Stimulated activated naive CD8-positive, alpha-beta T cell treated with anti-CD3 and anti-CD28 coated beads, Interleukin-15, amount 100 ng/mL, for 72 hours (primary cell): ENCODE measurements at places on chromosomes 13 and 19.

DNA sequence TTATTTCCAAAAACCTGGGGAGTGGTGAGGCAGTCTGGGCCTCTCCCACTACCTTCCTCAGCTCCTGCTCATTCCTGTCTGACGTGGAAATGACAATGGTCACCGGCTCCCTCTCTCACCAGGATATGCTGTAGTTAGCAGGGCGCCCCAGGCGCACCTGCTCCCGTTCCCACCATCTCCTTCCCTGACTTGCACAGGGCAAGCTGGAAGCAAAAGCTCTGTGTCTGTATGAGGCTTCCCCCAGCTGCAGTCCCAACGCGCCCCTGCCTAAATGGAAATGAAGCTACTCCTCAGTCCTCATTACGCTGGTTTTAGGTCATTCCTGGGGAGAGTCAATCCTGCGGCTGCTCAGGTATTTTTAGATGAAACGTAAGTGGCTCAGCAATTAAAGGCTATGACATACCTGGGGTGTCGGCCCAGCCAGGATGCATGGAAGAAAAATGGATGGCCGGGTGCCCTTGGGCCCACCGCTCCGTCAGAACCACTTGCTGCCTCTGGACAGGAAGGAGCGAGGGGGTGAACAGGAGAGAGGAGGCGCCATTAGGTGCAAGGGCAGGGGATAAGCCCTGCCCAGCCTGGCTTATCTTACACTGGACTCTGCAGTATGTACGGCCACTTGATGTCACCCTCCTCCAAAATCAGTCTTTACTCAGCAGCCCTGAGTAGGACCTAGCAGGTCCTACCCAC is 32.4 kb downstream of the DHRS12 start:
- DNase-seq, result no peak

GRCh38 chr13:33845572-33846302 is 27.8 kb downstream of the RFC3 start:
- no peak for DNase-seq

DNA sequence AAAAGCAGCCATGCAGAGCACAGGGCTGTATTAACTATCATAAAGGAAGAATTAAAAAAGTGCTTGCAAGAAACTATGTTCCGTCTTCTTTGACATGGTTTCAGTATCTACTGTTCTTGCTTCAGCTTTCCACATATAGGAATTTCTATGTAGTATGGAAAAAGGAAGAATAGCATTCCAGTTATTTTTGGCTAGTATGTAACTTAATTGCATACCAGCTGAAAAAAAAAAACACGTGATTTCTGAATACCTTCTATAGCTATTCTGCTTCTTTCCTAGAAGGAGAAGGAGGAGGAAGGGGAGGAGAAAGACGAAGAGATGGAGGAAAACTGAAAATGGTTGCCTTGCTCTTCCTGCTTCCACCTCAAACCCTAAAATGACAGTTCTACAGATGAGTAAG is 619.0 kb downstream of the KCTD12 start:
- DNase-seq, result no peak

DNA sequence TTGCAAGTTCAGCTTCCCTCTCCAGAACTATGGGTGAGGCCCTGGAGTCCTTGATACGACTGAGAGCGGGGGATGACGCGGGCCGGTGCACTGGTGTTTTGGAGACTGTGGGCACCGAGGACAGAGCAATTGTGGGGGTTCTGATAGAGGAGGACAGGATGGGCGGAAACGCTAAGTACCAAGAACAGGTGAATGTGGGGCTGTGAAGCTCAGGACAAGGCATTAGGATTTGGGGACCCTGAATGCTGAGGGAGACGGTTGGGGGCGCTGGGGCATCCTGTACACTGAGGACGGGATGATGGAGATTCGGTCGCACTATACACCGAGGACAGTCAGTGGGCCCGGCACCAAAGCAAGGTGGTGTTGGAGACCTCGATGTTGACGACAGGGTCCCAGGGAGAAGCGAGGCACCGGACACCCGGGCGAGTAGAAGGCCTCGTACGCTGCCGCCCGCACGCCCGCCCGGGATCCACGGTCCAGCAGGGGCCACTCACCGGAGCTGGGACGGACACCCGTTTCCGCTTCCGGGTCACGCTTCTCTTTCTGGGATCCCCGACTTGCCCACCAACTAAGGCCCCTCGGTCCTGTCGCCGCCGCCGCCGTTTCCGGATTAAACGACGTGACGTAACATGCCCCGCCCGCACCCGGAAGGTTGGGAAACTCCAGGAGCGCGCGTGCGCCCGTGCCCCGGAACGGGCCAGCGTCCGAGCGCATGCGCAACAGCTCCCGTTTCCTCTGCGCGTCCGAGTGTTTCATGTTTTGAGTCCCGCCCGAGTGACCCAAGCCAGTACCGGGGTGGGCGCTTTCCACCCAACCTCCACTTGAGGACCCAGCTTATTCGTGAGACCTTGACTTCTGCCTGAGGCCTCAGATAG is at the start of gene CHMP2A:
Gene CHMP2A (minus strand): TSS at position 612 of the 875 bp plus-strand sequence. CDS start 893 bp downstream, outside the sequence.
- peak; percentile 99 for DNase-seq

DNA sequence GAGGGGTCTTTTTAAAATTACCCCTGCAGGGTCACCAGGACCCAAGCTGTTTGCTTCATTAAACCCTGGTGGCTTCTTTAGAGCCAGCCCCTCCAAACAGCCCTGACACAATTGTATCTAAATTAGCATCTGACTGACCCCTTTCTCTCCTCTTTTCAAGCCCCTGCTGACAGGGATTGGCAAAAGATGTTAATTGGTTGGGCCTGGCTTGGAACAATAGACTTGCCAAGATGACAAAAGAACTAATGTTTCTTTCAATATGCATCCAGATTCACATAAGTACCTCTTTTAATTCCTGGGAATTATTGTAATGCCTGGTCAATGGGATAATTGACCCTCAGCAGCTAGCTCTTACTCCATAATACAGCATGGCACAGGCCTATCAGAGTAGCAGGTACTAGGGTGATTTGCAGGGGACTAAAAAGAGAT is 140.8 kb downstream of the SHISA2 start:
- DNase-seq, result no peak

DNA sequence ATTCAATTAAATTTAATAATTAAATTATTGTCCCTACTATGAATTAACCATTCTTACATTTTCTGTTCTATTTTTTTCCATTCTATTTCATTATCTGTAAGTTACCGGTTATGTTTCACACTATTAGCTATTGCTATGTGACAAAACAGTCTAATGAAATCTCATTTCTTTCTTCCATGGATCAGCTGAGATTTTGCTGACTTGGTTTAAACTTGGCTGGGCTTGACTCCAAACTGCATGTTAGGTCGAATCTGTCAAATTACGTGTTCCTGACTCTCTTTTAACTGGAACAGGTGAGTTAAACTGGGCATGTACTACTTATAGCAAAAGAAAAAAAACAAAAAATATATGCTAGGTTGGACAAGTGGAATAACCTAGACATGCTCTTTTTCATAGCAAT is 1464.4 kb downstream of the OLFM4 start:
- no peak for DNase-seq

GRCh38 chr13:92727118-92727517 is 499.5 kb upstream of the GPC6 start:
- no peak for DNase-seq

GRCh38 chr13:111663953-111664421 is 343.5 kb downstream of the TEX29 start:
- no peak for DNase-seq

GRCh38 chr13:113364901-113365582 is 1.1 kb upstream of the GRTP1 start:
- DNase-seq, result no peak

DNA sequence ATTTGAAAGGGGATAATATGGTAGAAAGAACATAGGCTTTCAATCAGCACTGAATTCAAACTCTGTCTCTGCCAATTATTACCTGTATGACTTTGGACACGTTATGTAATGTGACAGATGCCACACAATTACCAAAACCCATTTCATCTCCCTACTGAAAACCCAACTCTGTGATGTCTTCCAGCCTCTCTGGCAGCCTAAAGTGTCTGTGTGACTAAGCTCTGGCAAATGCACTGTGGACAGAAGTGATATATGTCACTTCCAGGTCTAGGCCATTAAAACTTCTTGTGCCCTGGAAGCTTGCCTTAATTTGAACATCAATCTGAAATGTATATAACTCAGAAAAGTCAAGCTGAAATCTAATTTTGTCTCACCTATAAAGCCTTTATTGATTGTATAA is 552.0 kb downstream of the RFC3 start:
- DNase-seq, result no peak

DNA sequence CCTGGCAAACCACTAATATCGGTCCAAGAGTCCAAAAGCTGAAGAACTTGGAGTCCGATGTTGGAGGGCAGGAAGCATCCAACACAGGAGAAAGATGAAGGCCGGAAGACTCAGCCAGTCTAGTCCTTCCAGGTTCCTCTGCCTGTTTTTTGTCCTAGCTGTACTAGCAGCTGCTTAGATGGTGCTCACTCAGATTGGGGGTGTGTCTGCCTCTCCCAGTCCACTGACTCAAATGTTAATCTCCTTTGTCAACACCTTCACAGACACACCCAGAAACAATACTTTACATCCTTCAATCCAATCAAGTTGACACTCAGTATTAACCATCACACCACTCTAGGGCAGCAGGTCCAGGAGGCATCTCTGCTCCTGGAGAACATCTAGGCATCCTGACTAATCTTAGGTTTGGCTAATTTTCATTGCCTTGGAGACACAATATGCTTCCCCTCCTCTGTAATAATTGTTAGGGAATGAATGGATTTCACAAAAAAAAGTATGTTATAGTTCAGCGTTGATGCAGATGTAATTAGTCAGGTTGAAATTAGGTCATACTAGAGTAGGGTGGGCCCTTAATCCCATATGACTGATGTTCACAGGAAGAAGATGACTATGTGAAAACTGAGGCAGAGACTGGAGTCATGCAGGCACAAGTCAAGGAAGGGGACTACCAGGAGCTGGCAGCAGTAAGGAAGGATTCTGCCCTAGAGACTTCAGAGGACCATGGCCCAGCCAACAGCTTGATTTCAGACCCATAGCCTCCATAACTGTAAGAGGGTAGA is 183.4 kb downstream of the RBM26 start:
- DNase-seq, result no peak

DNA sequence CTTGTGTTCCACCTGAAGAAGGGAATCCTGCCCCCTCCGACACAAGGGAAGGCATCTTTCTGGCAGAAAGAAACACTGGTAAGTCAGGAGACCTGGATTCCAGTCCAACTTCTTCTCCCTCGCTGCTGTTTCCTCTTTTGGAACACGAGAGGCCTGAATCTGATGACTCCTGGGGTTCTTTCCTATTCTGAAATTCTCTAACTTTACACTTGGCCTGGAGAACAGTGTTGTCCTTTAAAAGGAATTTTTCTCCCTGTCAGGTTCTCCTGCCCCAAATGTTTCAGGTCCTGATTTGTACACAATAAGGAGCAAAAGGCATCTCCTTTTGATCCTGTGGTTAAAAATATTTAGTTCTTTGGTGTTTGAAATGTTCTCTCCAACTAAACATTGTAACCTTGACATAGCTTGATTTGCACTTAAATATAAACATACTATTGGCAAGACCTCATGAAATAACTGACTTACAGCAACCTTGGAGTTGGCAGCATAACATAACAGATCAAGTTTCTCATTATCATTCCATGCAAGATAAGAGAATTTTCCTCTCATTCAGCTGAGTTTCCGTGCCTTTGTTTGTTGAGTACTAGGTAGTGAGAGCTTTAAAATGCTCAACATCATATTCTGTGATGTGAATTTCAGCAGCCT is 244.8 kb downstream of the COG6 start:
- no peak for DNase-seq

- DNase-seq, result no peak
These were observed 7.2 kb upstream of the ACER1 start for GRCh38 chr19:6340493-6341201.

DNA sequence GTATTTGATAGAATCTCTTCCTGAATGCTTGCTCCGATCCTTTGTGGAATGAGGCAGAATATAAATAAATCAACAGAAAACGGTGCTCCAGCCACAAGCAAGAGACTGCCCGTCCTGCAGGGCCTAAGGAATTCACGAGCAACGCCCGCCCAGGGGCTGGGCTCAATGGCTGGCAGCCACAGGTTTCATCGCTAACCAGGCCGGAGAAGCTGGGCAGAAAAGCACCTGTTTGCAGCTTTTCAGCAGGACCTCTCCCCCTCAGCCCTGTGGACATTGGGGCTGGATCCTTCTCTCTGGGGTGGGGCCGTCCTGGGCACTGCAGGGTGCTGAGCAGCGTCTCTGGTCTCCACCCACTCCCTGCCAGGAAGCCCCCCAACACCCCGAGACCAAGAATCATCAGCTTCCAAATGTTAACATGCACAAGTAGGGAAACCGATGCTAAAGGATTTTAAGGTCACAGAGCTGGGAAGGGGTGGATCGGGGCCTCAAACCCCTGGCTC is 102.5 kb downstream of the GADD45B start:
- no peak for DNase-seq

DNA sequence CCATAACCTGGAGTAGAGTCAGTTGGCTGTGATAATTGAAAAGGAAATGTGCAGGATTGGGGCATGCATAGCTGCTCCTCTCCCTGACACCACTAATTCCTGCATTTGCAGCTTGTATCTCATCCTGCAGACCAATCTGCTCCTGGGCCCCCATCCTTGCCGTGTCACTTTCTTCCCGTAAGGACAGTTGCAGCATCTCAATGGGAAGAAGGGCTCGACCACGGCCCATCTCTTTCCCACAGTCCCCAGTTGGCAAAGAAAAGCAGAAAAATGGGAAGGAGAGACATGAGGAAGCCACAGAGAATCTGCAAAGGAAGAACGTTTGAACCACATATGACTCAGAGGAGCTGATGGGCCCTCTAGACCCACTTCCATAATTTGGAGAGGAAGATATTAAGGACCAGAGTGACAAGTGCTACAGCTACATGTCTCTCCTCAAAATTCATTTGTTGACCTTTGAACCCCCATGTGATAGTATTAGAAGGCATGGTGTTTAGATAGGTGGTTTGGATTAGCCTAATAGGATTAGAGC is 1.8 kb upstream of the SIGLEC12 start:
- no peak for DNase-seq

GRCh38 chr19:18580311-18580710 is 8.3 kb upstream of the REX1BD start:
- DNase-seq, result no peak

- no peak for DNase-seq
These were observed 615.3 kb upstream of the SLITRK1 start for GRCh38 chr13:84497613-84498012.

GRCh38 chr13:39590466-39591036 is 12.4 kb downstream of the LHFPL6 start:
- no peak for DNase-seq

DNA sequence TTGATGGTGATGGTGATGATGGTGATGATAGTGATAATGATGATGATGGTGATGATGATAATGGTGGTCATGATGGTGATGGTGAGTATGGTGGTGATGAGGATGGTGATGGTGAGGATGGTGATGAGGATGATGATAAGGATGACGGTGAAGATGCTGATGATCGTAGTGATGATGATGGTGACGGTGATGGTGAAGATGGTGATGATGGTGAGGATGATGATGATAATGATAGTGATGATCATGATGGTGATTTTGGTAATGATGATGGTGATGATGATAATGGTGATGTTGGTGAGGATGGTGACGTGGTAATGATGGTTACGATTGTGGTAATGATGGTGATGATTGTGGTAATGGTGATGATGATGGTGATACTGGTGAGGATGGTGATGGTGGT is 10.8 kb upstream of the BCAT2 start:
- no peak for DNase-seq
